Germinal center (tissue), 1 donor: ENCODE measurements at places on chromosomes 5 and 9.

DNA sequence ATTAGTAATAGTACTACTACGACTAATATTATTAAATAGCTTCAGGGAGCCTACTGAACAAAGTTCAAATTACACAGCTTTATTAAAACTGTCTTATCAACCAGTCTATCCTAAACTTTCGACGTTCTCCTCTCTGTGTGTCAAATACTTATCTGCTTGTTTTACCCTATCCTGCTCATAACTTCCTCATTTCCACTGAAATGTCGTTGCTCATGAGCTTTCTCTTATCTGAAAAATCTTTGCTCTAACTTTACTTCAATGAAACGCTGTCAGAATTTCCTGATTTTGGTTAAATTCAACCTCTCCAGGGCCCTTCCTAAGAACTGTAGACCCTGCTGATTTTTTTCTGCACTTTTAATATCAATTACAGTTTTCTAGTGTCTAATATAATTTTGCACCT lies 1431.0 kb upstream of the WWC1 start:
- DNase-seq, result no peak

DNA sequence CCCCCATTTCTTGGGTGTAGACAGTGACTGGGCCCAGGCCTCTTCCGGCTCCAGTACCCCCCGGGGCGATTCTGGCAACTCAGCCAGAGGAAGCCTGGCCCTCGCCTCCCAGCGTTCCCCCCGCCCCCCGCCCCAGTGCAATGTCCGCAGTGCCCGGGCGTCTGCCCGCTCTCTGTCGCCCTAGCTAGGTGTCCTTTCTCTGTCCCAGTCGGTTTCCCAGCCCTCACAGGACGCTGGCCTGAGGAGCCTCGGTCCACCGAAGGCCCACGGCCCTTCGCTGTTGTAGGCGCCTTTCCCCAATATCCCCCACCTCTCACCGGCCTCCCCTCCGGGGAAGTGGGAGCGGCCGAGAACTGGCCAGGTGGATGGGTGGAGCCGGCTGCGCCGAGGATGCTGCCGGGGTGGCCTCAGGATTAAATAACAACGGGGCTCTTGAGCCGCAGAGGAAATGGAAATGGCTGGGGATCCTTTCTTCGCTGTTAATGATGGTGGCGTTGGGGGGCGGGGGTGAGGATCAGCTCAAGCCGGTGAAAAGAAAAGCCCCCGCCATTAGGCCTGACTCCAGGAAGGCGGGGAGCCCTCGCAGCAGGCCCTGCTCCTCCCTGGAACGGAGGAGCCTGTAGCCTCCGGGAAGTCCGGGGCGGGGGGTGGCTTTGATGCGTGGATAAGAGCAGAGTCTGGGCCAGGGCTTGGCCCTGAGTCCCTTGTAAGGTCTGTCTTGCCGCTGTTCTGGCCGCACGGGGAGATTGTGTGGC lies 1.1 kb upstream of the SPRY4 start:
- DNase-seq, result no peak

- no peak for DNase-seq
Observed at GRCh38 chr9:14300588-14300987, 13.4 kb downstream of the NFIB start.

DNA sequence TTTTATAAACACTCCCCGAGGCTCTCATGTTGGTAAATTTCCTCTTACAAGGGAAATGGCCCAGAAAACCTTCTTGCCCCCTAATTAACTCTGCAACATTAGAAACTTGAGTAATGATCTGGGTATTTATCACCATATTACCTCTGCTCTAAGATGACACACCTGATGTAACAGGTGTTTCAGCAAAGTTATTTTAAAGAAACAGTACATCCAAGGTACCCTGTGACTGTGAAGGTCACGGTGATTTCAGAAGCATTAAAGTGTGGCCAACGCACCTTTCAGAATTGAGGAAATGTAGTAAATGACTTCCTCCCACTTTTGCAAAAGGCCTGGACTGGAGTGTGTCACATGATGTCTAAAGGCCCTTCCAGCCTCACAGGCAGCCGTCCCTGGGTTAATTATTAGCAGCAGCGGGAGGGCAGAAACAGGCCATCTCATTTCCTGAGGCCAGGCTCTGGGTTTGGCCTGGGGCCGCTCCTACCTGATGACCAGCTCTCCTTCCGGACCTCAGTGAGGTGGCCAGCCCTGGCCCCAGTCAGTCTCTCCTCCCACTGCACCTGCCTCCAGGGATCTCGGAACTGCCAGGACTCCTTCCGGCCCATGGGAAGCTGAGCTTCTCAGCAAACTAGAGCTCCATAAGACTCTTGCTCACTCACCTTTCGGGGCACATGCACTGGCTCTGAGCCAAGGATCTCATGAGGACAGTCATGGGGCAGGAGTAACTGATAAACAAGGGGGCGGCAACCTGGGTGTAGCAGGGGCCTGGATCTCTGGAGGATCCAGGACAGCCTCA lies 20.7 kb downstream of the PTPN3 start:
- DNase-seq, result no peak

DNA sequence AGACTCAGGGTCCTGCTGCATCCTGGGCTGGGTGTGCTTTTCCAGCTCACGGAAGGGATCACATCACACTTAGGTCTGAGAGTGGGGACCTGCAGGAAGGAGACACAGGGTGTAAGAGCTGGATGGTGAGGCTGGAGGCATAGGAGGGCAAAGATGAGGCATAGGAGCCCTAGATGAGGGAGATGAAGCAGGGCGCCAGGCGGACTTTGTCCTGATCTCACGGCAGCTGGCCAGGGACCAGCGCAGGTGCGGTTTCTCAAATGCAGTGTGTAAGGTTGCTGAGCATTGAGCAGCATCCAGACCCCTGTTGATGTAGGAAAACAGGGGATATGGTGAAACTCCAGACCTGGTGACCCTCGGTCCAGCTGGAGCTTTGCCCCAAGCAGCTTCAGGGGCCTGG lies 156.5 kb downstream of the PSAT1 start:
- DNase-seq, result no peak

DNA sequence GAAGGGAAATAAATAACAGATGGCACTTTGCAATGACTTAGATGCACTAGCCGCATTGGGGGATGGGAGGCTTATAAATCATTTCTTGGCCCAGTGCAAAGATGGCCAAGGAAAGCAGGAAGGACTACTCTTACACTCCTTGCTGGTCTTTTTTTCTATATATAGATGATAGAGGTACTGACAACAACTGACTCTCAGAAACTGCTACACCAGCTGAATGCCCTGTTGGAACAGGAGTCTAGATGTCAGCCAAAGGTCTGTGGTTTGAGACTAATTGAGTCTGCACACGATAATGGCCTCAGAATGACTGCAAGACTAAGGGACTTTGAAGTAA lies 1.7 kb downstream of the CCNG1 start:
- DNase-seq, result no peak

GRCh38 chr5:144352330-144352729 lies 181.7 kb downstream of the KCTD16 start:
- DNase-seq, result no peak

DNA sequence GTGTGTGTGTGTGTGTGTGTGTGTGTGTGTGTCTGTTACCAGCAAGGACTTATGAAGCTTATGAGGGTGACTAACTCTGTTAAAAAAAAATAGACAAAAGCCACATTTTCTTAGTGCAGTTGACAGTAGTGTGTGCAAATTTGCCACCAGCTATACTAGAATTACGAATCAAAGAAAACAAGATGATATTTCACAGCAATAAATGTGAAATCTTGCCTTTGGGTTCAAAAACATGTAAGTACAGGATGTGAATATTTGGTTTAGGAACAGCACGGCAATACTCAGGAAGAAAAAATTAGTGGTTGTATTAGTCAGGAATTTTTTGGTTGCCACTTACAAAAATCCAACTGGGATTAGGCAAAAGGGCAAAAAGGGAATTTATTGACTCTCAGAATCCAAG lies 117.4 kb downstream of the NPR3 start:
- no peak for DNase-seq

DNA sequence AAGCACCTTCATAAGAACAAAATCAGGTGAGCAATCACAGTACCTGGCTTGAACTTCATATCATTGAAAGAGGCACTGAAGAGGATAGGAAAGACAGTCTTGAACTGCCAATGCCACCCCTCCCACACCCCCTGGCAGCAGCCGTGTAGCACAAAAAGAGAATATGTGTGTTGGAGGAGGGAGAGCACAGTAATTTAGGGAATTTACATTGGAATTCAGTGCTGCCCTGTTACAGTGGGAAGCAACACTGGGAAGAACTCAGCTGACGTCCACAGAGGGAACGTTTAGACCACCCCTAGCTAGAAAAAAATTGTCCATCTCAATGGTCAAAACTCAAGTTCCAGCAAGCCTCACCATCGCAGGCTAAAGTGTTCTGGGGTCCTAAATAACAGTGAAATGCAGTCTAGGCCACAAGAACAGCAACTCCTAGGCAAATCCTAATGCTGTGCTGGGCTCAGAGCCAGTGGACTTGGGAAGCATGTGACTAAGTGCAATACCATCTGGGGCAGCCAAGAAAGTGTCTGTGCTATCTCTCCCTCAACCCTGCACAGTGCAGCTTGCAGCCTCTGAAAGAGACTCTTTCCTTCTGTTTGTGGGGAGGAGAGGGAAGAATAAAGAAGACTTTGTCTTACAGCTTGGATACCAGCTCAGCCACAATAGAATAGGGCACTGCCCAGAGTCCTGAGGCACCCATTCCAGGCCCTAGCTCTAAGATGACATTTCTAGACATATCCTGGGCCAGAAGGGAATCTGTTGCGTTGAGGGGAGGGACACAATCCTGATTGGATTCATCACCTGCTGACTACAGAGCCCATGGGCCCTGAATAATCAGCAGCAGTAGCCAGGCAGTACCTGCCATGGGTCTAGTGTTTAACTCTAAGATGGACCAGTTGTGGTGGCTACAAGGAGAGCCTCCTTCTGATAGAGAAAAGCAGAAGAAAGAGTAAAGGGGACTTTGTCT lies 62.1 kb upstream of the VLDLR start:
- no peak for DNase-seq

- DNase-seq, result no peak
Observed at GRCh38 chr5:61307191-61307590, 24.9 kb upstream of the ZSWIM6 start.

GRCh38 chr9:71483436-71483835 lies 284.9 kb downstream of the CEMIP2 start:
- DNase-seq, result no peak

- no peak for DNase-seq
Observed at GRCh38 chr9:131050831-131051230, 41.9 kb downstream of the LAMC3 start.

DNA sequence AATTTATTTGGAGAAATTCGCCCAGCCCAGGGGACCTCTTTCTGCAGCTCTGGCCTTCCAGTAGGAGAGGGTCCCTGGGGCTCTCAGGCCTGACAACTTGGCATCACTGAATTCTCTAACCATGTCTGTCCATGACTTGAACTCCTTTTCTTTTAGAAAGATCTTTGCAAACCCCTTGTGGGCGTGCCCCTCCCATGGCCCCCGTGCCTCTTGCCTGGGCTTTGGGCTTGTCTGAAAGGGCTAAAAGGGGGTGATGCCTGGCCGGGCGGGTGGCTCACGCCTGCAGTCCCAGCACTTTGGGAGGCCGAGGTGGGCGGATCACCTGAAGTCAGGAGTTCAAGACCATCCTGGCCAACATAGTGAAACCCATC lies 3.2 kb upstream of the SQSTM1 start:
- DNase-seq, result no peak

- DNase-seq, result no peak
Observed at GRCh38 chr9:7461791-7462190, 337.8 kb downstream of the DMAC1 start.

- no peak for DNase-seq
Observed at GRCh38 chr5:68778484-68778883, 315.3 kb upstream of the SLC30A5 start.

DNA sequence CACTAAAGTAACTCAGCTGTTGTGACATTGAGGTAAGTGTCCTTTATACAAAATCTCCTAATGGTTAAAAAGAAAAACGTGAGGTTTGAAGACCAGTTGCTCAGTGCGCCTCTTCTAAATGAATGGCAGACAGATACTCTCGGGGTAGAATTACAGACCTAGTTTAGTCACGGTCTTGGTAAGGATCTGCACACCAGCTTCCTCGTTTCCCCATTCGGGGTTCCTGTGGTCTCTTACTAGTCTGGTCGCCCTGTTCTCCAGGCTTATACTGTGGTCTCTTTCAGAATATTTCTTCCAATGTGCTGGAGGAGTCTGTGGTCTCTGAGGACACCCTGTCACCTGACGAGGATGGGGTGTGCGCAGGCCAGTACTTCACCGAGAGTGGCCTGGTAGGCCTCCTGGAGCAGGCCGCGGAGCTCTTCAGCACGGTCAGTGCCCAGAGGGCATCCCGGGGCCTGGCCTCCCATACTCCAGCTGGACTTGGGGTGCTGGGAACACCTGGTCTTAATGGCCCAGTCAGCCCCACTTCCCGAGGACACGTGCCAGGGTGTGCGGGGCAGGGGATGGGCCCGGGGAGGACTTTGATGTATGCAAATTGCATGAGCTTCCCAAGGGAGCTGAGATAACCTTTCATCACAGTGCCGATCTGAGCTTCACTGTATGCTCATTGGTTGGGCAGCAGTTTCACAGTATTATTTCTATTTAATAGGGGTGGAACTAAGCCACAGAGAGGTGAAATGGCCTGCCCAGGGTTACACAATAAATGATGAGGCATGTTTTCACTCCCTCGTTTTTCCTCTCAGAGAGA lies 224.5 kb downstream of the DOCK8 start:
- DNase-seq, result no peak

- no peak for DNase-seq
Observed at GRCh38 chr5:44987026-44987425, 178.3 kb downstream of the MRPS30 start.

GRCh38 chr5:138542180-138542955 lies 668 bp downstream of the ETF1 start:
- DNase-seq, result peak; percentile 14

- no peak for DNase-seq
Observed at GRCh38 chr9:34574571-34574970, 15.0 kb downstream of the CNTFR start.

DNA sequence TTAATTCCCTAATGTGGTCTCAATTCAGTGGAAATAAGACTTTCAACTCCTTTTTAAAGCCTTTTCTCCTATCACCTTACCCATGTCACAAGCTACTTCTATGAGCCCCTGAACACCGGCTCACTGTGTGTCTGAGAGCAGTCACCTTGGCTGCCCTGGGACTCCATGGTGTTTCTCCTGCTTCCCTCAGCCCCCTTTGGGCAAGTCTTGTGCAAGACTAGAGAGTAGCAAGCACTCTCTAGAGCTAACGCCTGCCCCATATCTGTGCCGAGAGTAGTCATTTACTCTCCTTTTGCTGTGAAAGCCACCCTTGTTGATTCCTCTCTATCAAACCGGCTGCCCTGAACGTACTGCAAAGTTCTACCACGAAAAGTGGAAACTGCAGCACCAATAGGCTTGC lies 77.9 kb upstream of the DAB2 start:
- DNase-seq, result no peak

DNA sequence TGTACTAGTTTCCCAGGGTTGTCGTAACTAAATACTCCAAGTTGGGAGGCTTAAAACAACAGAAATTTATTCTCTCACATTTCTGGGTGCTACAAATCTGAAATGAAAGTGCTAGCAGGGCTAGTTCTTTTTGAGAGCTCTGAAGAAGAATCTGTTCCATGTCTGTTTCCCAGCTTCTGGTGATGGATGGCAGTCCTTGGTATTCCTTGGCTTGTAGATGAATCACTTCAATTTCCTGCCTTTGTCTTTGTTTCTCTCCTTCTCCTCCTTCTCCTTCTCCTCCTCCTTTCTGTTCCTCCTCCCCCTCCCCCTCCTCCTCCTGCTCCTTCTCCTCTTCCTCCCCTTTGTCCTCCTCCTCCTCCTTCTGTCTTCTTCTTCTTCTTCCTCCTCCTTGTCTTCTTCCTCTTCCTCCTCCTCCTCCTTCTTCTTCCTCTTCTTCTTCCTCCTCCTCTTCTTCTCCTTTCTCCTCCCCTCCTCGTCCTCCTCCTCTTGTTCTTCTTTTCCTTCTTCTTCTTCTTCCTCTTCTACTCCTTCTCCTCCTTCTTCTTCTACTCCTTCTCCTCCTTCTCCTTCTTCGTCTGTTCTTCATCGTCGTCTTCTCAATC lies 104.7 kb upstream of the ANKRD55 start:
- no peak for DNase-seq
